Cerebellar nuclear complex (tissue), 1 donor: ENCODE measurements at places on chromosomes 7 and 10.

GRCh38 chr7:129575699-129576098, 35.8 kb upstream of the NRF1 start:
- DNase-seq = no peak

DNA sequence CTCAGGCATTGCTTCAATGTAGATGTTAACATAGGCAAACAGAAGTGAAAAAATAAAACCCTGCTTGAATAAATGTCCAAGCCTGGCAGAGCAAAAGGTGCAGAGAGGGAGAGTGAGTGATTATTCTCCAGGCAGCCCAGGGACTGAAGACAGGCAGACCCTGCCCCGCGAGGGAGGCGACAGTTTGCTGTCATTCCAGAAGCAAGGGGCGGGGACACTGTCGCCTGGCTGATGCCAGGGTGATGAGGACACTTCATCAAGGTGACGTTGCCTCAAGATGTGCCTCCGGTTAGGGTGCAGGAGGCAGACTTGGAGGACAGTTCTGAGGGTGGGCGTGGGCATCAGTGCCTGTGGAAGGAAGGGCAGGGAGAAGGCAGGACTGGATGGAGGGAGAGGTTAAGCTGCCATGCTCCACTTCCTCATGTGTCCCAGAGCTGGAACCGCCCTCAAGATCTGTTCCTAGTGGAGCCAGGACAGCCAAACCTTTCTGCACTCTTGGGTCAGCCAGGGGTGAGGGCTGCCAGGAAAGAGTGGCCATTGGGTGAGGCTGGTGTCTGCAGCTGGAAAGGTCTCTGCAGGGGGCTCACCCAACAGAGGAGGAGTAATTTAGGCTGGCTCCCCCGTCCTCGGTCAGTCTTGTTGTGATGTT, 560.5 kb upstream of the MKI67 start:
- no peak for DNase-seq

GRCh38 chr10:127745861-127746260, 8.9 kb downstream of the FOXI2 start:
- DNase-seq = no peak

DNA sequence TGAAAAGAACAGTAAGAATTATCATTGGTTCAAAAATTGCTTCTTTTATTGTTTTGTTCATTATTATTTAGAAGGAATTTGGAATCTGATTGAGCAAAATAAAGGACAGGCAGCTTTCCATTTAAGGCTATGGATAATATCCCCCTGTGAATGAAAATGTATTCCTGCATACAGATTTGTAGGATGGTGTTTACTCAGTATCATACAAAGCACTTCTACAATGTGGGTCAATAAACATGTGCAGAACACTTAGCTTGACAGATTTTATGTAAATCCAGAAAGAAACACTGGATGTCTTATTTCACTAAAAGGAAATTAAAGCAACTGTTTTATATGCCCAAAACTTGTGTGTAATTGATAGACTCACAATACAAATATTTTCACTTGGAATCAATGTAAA, 189.7 kb downstream of the THSD7A start:
- DNase-seq = no peak

- DNase-seq = no peak
Measured at GRCh38 chr10:480498-480927, 209.0 kb downstream of the DIP2C start.

DNA sequence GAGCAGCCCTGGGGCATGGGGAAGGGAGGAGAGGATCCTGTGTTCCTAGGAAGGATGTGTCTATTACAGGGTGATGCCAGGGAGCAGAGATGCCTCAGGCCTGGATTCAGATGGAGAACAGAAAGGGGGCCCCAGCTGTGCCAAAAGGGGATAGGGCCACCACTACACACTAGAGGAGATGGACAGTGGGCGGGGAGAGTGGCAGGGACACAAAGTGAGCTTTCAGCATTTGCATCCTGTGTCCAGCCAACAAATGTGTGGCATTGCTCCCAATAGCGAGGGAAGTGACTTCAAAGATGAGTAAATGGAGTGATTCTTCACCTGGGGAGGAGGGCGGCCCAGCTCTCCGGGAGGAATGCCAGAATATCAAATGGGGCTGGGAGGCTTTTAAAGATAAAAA, 64.9 kb upstream of the WAPL start:
- DNase-seq = no peak

GRCh38 chr10:132107949-132108877, 42.5 kb downstream of the JAKMIP3 start:
- DNase-seq = no peak

GRCh38 chr10:96924861-96925260, 92.8 kb downstream of the LCOR start:
- DNase-seq = no peak

DNA sequence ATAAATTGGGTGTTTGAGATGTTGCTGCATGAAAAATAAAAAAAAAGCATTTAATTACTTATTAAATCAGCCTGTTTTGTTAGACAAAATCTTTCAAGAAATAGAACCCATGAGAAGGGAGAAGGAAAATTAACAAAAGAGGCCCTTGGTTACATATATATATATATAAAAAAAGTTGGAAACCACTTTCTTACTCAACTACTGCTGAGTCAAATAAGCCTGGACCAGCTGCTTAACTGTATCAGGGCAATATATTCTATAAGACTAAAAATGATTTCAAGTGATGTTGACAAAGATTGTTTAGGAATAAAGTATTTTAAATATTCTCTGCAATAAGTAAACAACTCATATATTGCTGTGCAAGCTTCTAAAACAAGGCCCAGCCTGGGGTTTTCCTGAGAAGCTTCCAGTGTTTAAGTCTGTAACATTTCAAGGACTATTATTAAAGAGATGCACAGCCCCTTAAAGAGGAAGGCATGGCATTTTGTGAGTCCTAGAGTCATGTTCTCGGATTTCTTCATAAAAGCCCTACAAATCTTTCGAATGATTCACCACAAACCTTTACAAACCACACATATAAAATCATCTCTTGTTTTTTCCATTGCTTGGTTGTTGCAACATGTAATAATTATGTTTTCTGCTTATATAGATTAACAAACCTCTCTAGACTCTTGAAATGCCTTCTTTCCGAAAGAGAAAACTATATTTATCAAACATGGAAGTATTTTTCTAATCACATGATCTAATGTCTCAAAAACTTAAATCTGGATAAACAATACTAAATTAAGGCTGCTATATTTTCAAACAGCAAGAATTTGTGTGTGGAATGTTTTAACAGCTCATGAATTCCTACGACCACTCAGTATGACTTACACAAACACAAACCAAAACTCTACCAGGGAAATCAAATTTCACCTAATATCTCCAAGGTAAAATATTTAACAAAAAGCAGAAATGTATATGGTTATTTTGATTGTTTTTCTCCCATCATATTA, 14.3 kb downstream of the JAZF1 start:
- no peak for DNase-seq

- DNase-seq = no peak
Measured at GRCh38 chr7:8338206-8338605, 76.2 kb upstream of the ICA1 start.

DNA sequence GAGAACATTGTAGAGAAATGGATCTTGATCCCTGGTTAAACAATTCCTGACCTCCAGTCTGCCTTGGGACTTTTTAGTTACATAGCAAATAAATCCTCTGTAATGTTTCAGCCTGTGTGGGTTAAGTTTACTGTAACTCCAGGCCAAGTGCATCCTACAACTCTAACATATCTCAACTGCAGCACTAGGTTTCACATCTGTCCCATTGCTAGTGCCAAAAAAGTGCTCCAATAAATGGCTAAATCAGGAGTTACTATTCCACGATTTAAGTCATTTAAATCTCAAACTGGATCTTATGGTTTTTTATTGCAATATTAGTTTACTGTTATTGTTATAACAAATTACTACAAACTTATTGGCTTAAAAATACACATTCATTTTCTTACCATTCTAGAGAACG, 479.6 kb downstream of the GPAM start:
- DNase-seq = no peak

GRCh38 chr10:132069849-132070182, 4.1 kb downstream of the JAKMIP3 start:
- DNase-seq = no peak

DNA sequence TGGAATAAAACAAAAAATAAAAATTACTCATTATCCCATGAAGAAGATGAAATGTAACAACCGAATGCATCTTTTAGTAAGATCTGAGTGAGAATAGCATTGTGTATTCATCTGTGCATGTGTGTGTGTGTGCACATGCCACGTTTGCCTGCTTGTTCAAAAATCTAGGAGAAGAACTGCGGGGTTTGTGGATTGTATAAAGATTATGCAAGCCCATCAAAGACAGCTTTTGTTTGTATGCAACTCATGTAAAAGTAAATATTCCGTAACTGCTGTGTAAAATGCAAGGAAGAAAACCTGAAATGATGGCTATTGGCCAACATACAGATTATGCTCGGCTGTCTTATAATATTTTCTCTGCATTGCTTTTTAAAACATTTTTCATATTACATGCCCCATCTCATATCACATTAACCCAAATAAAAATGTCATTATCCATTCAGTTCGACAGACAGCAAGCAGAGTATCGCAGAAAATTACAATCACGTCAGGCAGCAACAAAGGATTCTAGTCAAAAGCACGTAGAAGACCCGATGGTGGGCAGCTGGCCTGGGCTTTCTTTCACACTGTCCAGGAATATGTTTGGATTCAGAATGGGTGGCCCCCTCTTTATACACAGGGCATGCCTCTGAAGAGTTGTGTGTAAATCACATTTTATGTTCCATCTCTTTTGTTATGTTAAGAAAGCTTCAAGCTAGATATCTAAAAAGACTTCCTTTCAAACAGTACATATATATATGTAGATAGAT, 114.0 kb downstream of the PARP12 start:
- DNase-seq = no peak

- DNase-seq = no peak
Measured at GRCh38 chr7:108012499-108013430, 9.8 kb upstream of the LAMB1 start.

DNA sequence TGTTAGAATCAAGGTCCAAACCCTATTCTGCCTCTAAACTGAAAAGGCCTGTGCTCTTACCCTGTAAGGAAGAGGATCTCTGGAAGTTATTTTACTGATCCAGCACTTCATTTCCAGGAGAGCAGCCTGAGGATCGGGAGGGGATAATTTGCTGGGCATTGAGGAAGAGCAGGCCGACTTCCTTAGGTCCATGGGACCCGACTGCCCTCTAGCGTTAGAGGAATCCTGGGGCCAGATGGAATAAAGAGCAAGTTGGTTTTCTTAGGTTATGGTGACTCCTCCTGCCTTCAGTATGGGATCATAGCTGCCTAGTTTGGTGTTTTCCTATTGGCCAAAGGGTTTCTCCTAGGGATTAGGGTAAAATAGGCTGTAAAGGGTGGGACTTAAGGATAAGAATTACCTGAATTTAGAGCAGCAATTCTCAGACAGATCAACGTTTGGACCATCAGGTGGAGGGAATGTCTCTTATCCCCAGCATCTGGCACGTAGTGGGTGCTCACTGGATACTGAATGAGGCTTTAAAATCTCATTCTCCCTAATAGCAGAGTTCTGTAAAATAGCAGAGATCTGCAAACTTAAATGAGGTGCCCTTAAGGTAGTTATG, 40.0 kb upstream of the SORBS1 start:
- DNase-seq = no peak

DNA sequence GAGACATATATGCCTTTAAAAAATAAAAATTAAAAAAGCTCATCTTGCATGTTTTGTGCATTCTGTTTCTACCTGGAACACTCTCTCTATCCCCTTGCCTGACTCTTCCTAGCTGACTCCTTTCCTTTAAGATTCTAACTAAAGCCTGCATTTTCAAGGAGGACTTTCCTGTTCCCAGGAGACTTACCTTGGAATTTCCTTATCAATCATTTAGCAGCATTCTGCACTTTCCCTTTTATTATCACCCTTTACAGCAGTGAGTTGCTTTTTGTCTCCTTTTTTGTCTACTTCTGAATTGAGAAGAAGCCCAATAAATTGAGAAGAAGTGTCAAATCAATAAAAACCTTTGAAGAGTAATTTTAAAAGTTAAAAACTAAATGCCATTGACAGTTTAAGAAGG, 142.2 kb upstream of the TMEM196 start:
- DNase-seq = no peak

- DNase-seq = no peak
Measured at GRCh38 chr10:62106929-62107519, 161.6 kb downstream of the RTKN2 start.

- DNase-seq = no peak
Measured at GRCh38 chr7:121537031-121537430, 140.9 kb upstream of the FAM3C start.

DNA sequence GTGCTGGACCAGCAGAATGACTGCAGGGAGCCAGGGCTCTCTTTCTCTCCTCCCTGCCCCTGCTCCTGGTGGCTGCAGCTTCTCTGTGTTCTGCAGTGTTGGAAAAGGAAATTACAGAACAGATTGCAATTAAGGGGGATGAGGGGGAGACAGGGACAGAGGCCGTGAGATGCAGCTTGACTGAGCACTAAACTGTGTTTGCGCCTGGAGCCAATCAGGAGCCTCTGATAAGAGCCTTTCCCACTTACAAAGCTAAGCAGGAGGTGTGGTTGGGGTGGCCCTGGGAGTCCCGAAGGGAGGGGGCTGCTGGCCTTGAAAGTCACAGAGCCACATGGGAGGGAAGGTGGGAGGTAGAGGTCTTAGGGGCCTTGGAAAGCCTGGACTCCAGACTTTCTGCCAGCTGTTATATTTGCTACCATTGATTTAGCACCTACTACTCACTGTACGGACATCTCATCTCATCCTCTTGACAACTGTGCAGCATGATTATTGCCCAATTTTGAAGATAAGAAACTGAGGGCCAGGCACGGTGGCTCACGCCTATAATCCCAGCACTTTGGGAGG, 26.7 kb downstream of the TRIM8 start:
- DNase-seq = no peak

GRCh38 chr7:2662273-2663120, 25.5 kb upstream of the AMZ1 start:
- no peak for DNase-seq

DNA sequence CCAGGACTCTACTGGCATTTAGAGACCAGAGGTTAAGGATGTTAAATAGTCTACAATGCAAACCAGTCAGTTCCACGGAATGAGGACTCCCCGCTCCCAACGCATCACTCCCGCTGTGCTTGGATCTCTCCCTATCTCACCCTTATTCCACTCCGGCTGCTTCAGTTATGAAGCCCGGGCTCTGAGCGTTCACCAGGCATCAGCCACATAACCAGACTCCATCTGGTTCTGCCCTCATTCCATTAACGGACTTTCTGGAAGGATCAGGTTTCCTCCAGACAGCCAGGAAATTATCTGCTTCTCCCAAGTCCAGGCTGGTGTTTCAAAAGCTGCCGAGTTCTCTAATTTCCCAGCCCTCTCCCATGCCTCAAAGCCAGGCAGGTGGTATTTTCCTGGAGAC, 499.3 kb downstream of the GLRX3 start:
- DNase-seq = no peak
